Activated CD8-positive, alpha-beta T cell treated with anti-CD3 and anti-CD28 coated beads for 36 hours (primary cell): ENCODE measurements at places on chromosomes 2 and 18.

- DNase-seq = no peak
Measured at GRCh38 chr2:233794128-233794658, 16.1 kb downstream of the MROH2A start.

GRCh38 chr2:88199912-88200682 is 30.0 kb downstream of the THNSL2 start:
- DNase-seq = peak; percentile 44

DNA sequence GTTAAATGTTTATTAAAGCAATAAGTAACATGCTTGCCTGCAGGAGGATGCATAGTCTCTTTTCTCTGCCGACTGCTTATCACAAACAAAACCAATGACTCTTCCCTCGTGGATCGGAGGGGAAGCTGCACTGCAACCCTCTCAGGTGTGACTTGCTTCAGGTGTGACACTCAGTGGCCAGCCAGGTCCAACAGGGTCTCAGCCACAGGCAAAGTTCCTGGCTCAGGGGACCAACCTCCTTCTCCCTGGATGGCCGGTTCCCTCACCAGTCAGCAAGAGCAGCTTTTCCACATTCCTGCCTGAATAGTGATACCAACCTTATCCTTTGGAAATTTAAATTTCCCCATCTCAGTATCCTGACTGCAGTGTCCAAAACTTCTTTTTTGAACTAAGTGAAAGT is 383.5 kb downstream of the CMPK2 start:
- no peak for DNase-seq

DNA sequence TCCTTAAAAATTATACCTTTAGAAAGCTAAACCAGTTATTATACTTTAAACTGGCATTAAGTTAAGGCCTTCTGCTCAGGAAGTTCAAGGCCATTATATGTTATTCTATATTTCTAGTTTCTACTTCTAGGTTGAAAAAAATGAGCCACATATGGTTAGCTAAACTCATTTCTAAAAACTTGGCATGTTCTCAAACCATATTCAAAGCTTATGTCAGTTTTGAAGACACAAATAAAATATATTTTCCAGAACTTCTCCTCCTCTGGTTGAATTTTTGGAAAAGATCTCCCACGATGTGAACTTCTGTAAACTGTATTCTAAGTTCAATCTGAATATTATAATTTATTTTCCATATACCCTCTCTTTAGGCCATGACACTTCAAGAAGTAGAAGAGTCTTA is 103.5 kb downstream of the NYAP2 start:
- DNase-seq = no peak

DNA sequence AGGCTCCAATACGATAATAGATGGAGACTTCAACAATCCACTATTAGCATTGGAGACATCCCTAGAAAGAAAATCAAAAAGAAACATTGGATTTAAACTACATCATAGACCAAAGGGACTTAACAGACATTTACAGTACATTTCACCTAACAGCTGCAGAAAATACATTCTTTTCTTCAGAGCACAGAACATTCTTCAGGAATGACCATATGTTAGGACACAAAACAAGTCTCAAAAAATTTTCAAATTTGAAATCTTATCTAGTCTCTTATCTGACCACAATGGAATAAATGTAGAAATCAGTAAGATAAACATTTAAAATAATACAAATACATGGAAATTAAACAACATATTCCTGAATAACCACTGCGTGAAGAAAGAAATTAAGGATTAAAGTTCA is 68.7 kb downstream of the STRADB start:
- no peak for DNase-seq

- no peak for DNase-seq
Measured at GRCh38 chr18:45548614-45549013, 66.7 kb upstream of the SLC14A2 start.

- no peak for DNase-seq
Measured at GRCh38 chr18:8162802-8163201, 446.4 kb upstream of the RAB12 start.

GRCh38 chr18:51425475-51425874 is 228.0 kb upstream of the MEX3C start:
- peak; percentile 23 for DNase-seq

DNA sequence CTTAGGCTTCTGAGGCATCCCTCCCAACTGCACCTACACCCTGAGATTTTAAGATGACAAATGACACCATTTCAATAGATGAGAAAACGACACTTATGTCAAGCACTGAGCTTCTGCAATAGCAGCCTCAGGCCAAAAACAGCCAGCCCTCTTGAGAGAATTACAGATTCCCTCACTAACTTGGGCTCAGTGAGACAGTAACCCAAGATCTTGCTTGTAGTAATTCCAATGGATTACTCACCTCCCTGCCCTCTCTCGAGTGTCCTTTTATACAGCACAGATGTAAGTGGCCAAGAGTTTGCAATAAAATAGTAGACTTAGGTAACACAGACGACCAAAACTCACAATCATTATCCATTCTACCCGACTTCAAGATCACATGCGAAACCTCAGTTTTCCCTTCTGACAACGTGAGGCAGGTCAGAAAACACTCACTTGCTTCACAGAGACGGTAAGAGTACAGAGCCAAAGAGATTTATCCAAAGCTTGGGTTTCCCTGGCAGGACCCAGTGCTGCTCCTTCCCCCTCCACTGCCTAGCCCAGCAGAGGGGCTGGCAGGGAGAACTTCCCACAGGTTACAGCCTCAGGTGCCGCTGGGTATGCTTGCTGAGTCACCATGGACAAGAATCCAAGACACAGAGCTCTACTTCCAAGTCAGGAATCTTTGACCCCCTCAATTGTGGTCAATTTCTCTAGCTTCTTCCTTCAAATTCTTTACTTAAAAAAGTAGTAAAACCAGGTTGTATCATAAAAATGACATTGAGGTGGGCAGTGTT is 181.4 kb downstream of the MYO5B start:
- DNase-seq = no peak

GRCh38 chr2:199977984-199978415 is 22.6 kb downstream of the MAIP1 start:
- DNase-seq = peak; percentile 68

DNA sequence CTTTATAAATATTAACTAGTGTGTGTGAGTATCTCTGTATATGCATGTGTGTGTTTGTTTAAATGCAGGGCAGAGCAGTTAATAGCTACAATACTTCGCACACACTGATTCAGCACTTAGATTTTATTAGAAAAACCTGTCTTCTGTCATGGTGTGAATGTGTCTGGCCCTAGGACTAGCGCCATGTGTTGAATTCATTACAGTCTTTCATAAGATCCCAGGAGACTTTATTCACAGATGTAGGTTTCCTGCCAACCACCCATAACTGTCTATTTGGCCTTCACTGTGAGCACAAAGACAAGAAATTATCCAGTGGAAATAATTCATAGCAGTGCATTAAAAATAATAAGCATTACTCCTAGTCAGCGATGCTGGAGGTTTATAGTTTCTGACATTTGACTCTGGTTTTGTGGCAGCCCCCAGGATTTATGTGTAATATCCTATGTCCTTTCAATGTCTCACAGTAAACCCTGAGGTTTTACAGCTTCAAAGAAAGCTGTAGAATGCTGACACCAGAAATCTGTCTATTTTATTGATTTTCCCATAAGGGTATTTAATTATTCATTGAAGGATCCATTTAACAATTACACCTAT is 93.9 kb downstream of the ZNF804A start:
- no peak for DNase-seq

DNA sequence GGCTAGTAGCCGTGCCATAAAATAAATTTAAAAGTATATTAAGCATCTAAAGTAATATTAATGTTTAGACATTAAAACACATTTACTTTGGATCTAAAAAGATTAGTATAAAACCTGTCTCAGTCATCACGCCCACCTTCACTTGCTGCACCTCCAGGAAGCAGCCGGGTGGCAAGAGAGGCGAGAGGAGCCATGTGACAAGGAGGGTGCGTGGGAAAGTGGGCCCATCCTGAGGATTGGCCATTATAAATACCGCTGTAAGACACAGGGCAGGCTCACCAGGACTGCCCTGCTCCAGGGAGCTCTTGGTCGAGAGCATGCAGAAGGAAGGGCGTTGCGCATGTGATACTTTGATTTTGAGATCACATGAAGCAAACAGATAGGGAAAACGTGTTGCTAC is 34.4 kb upstream of the ALKAL2 start:
- no peak for DNase-seq

GRCh38 chr2:20103530-20103929 is 52.1 kb upstream of the LAPTM4A start:
- no peak for DNase-seq

GRCh38 chr2:201638326-201638725 is 5.0 kb downstream of the TMEM237 start:
- DNase-seq = no peak

DNA sequence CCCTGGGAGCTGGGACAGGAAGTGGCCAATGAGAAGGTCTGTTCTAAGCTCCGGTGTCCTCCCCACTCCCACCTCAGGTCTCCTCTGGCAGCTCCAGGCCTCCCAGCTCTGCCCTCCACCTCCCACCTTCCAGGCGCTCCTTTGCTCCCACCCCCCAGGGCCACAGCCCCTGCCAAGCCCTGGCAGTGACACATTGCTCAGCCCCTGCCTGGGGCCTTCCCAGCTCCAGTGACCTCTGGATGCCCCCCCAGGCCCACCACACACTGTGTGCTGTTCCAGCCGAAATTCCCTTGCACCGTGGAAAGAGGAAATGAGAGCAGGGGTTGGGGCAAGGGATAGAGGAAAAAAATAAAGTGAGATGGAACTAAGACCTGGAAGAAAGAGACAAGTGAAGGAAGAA is 289.6 kb downstream of the CYP26B1 start:
- no peak for DNase-seq

GRCh38 chr2:201107624-201108023 is 8.3 kb upstream of the CFLAR start:
- no peak for DNase-seq

DNA sequence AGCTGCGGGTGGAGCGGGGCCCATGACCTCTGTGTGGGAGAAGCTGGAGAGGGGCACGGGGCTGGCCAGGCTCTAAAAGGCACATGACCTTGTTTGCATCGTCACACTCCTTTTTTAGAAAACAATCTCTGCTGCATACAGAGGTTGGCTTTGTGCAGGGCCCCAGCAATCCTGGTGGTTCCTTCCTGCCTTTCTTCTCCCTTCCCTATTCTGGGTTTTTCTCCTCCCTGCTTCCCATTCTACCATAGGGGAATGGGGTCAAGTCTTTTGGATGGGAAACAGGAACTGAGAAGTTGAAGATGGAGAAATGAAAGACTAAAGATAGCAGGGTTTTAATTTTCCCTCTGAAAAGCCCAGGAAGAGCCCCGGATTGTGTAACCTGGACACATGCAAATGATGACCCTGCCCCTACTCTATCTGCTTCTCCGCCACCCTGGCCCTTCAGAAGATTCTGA is 53.9 kb downstream of the ASAP2 start:
- no peak for DNase-seq

DNA sequence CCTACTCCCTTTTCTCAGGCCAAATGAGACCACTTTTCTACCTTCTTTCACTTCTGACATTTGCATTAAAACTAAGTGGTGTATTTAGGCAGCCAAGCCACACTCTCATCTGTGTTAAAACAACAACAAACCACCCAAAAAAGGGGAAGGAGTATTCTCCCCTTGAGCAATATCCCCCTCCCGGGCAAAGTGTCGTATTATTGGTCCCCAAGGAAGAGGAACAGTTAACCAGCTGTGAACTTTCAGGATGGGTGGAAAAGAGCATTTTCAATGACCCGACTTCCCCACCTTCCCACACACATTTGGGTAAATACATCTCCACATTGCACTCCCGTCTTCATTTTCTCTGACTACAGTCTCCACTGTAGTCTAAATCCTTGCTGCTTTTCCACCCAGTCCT is 44.3 kb downstream of the FEZ2 start:
- DNase-seq = no peak

GRCh38 chr18:12911929-12912703 is 28.1 kb upstream of the PTPN2 start:
- no peak for DNase-seq

- no peak for DNase-seq
Measured at GRCh38 chr18:55250768-55251173, 291.5 kb upstream of the CCDC68 start.

DNA sequence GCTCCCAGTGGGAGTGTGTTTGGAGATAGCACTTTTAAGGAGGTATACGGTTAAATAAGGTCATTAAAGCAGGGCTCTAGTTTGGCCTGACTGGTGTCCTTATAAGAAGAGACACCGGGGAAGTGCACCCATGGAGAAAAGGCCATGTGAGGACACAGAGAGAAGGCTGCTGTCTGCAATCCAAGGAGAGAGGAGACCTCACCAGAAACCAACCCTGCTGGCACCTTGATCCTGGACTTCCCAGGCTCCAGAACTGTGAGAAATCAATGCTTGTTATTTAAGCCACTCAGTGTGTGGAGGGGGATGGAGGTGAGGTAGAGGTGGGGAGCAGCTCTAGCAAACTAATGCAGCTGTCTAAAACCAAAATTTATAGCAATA is 62.0 kb downstream of the RPL31 start:
- DNase-seq = no peak

DNA sequence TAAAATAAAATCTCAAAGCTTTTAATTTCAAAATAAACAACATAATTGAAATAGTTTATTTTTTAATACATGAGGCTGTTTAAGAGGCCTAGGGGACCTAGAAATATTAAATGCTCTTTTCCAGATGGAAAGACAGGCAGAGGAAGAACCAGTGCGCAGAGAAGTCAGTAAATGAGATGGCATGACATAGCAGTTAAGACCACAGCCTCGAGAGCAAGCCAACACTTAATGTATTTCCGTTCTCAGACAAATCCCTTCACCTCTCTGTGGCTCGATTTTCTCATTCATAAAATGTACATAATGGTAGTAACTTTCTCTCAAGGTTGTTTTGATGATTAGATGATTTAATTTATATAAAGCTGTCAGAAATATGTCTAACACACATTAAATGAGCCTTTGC is 405.1 kb upstream of the CWC22 start:
- no peak for DNase-seq

- DNase-seq = no peak
Measured at GRCh38 chr18:74683573-74683972, 85.9 kb downstream of the ZNF407 start.

- DNase-seq = peak; percentile 72
Measured at GRCh38 chr2:88187038-88187676, 17.0 kb downstream of the THNSL2 start.

DNA sequence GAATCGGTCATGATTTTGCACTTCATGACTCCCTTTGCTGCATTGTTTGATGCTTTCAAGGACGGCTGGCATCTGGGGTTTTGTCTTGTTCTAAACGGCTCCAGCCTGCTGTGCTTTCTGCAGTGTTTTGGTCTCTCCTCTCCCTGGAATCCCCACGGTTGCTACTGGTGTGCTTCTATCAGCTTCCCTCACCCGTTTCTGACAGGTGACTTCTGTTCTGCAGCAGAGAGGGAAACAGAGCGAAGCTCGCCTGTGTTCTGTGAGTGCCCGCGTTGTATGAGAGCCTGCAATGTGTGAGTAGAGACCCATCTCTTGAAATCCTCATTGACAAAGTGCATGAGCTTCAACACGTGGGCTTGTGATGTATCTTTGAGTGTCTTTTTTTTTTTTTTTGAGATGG is 102.8 kb downstream of the DCDC2C start:
- DNase-seq = no peak

DNA sequence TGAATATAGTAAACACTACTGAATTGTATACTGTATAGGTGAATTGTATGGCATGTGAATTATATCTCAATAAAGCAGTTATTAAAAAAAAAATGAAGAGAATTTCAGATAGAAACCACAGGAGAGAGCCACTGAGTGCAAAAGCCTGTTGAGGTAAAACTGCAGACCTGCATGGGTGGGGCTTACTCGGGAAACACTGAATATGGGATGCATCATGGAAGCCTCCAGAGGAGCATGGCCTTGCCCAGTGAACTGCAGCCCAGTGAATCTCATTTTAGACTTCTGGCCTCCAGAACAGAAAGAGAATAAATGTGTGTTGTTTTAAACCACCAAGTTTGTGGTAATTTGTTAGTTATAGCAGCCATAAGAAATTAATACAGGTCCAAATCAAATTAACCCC is 15.7 kb downstream of the GPATCH11 start:
- no peak for DNase-seq
